ENCODE measurements at places on chromosomes 7 and 10.

- DNase-seq: no peak
Measured at GRCh38 chr7:2134740-2135139, 98.0 kb downstream of the MAD1L1 start.

GRCh38 chr10:48545462-48546145, 59.3 kb downstream of the ARHGAP22 start:
- no peak for DNase-seq

- DNase-seq: peak; percentile 87
Measured at GRCh38 chr10:88243836-88244730, 339.0 kb downstream of the RNLS start.

GRCh38 chr7:118000480-118001202, 127.4 kb upstream of the CTTNBP2 start:
- DNase-seq: no peak

DNA sequence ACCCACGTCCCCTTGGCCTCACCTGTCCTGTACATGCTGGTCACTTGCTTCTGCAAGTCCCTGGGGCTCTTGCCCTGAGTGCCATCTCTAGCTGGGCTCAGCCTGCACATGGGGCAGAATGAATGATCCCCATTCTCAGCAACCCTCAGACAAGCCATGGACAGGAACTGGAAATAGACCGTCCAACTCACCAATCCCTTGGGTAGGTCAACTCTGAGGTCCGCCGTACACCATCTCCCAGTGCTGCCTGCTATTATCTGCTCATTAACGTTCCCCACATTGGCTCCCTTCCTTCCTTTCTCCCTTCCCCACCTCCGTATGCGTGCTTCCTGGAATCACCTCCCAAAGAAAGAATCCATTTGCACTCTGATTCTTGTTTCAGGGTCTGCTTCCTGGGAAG, 335.0 kb downstream of the SFMBT2 start:
- DNase-seq: no peak

- DNase-seq: peak; percentile 78
Measured at GRCh38 chr7:82445271-82445670, 1.7 kb upstream of the CACNA2D1 start.

- DNase-seq: no peak
Measured at GRCh38 chr10:47024046-47024322, 112.8 kb downstream of the PTPN20 start.

GRCh38 chr10:12332572-12333379, 16.6 kb upstream of the CAMK1D start:
- DNase-seq: peak; percentile 41

GRCh38 chr10:106919871-106920282, 244.6 kb downstream of the SORCS1 start:
- no peak for DNase-seq

GRCh38 chr7:131249003-131249402, 78.7 kb upstream of the MKLN1 start:
- DNase-seq: no peak

- DNase-seq: no peak
Measured at GRCh38 chr7:143398616-143399015, 10.0 kb downstream of the EPHA1 start.

- DNase-seq: no peak
Measured at GRCh38 chr10:1631282-1631681, 106.0 kb downstream of the ADARB2 start.

- DNase-seq: no peak
Measured at GRCh38 chr7:28528899-28529298, 116.6 kb downstream of the CREB5 start.
